Brain microvascular endothelial cell (primary cell): ENCODE measurements at places on chromosomes 1 and 21.

DNA sequence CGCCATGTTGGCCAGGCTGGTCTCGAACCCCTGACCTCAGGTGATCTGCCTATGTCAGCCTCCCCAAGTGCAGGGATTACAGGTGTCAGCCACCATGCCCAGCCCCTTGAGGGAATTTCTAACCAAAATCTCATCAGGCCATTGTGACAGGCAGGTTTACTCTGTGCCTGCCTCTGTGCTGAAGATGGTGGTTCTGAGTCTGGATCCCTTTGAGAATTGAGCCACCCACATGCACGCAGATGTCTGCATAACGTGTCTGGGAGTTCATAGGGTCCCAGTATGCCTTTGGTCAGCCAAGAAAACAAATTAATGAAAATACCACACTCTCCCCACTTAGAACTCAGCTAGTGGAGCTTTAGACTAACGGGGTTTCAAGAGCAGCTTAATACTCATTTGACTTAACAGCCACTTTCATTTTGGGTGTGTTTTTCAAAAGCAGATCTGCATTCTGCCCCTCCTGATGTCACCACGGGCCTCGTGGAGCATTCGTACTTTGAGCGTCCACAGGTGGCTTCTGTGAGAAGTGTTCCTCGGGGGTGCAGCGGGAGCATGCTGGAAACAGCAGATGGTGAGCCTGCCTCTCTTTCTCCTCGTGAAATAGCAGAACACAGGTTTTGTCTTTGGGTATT, 45.3 kb downstream of the DIP2A start:
- DNase-seq: no peak

DNA sequence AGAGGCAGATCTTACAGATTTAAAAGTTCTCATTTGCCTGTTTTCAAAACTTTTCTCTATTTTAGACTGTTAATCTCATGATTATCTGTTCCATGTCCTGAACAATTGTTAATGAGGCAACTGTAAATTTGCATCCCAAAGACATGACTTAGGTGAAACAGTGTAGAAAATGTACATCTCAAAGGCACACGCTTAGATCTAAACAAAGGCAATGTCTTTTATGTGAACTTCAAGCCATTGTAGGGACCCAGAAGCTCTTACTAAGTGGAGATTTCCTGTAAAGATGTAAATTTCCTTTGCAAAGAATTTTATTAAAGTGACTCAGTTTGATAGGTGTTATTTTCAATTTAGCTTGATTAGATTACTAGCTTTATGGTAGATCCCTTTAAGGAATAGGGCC, 125.2 kb upstream of the F3 start:
- DNase-seq: no peak

GRCh38 chr1:55612988-55613387, 397.8 kb upstream of the USP24 start:
- no peak for DNase-seq

GRCh38 chr1:57281324-57281723, 142.5 kb downstream of the DAB1 start:
- DNase-seq: no peak

DNA sequence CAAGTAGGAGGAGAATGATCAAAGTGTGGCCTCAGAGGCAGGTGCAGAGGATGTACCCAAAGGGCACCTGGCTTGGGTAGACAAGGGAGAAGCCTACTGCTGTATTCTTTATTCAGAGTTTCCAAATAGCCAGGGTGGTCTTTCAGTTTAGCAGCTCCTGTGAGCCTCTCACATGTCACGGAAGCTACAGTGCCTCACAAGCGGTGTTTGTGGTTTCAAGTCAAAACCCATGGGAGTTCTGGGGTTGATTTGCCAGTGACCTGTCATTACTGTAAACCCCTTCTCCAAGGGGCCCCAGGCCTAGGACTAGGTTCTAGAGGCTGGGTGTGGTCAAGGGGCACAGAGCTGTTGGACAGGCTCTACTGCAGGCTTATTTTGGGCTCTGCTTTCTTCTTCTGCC, 10.2 kb upstream of the IL10 start:
- no peak for DNase-seq

GRCh38 chr1:180185281-180185680, 30.6 kb downstream of the QSOX1 start:
- DNase-seq: no peak
